ENCODE measurements at places on chromosomes 7 and 10.

DNA sequence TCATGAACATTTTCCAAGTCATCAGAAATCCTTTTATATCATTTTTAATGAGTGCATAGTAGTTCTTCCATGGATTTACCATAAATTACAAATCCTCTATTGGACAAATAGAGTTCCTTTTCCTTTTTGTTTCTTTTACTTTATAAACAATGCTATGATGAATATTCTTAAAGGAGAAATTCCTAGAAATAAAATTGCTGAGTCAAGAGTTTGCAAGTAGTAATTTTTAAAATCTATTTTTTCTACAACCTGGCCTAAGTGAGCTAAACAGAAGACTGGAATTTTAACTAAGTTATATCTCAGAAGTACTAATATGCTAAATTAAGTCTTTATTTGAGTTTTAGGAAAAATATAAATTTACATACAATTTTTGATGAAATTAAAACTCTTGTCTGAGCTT is 38.8 kb downstream of the PLEKHA1 start:
- no peak for DNase-seq

GRCh38 chr10:77321838-77322237 is 315.8 kb downstream of the KCNMA1 start:
- DNase-seq: no peak

DNA sequence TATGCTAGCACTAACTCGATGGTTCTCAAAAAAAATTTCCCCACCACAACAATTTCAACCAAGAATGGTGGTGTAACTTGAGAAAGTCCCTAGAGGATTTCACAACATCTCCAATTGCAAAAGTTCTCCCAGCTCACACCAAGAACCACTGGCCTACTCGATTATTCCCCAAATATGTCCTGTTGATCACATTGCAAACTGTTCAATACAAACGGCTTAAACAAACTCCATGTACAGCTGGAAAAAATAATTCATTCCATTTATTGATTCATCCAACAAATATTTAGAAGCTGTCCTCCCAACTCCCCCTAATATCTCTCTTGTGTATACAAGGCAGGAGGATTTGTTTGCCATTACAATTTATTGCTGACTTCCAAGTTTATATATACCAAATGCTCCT is 19.1 kb downstream of the TMEM176B start:
- DNase-seq: no peak

GRCh38 chr10:68239069-68239468 is 7.2 kb upstream of the ATOH7 start:
- DNase-seq: no peak

DNA sequence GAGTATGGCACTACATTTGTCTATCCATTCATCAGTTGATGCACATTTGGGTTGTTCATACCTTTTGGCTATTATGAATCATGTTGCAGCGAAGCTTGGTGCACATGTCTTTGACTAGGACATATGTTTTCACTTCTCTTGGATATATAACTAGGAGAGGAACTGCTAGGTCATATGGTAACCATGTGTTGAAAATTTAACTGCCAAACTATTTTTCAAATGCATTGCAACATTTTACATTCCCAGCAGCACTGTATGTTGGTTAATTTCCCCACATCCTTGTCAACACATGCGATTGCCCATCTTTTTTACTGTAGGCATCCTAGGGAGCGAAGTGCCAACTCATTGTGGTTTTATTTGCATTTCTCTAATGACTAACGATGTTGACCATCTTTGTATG is 183.4 kb downstream of the PRKCQ start:
- DNase-seq: peak; percentile 46

DNA sequence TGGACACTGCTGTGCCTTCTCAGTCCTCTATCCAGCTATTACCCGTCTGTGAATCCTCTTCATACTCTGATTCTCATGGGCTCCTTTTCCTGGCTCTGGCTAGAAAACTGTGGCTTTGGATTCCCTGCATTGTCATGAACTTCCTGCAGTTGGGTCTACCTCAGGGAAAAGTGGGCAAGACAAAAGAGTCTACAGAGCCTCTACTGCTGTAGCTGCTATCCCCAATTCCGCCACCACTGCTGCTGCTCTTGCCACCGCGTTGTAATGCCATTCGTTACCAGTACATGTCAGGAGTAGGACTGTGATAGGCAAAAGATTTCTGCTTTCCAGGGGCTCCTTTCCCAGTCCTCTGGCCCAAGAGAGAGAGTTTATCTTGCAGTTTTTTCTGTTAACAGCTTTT is 23.9 kb upstream of the PPP1R17 start:
- no peak for DNase-seq

GRCh38 chr7:158549176-158549615 is 38.4 kb downstream of the PTPRN2 start:
- no peak for DNase-seq

GRCh38 chr7:48182718-48183369 is 11.6 kb downstream of the ABCA13 start:
- no peak for DNase-seq

DNA sequence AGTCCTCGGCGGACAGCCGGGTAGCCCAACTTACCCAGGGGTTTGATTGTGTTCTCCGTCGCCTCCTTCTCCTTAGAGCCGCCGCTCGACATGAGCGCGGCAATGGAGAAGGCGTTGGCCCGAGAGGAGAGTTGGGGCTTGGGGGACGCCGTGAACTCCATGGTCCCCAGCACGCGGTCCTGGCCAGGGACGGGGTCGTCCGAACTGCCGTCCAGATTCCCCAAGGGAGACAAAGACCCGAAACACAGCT is 515 bp downstream of the TBX20 start:
- no peak for DNase-seq

GRCh38 chr7:106021151-106022067 is 58.3 kb downstream of the CDHR3 start:
- DNase-seq: no peak

DNA sequence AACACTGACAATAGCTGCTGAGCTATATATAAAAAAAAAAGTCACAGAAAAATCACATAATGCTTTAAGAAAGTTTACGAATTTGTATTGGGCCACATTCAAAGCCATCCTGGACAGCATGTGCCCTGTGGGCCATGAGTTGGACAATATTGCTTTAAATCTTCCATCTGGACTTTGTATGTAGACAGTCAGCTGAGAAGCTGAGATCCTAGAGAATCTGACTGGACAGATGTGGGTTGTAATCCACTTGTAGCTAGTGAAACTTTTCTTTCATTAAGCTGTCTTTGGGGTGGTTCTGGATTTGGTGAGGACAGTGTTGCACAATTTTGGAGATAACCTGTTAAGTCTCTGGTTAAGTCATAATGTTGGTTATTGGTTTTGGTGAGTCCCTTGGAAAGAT is 824.5 kb downstream of the CCSER2 start:
- DNase-seq: no peak

DNA sequence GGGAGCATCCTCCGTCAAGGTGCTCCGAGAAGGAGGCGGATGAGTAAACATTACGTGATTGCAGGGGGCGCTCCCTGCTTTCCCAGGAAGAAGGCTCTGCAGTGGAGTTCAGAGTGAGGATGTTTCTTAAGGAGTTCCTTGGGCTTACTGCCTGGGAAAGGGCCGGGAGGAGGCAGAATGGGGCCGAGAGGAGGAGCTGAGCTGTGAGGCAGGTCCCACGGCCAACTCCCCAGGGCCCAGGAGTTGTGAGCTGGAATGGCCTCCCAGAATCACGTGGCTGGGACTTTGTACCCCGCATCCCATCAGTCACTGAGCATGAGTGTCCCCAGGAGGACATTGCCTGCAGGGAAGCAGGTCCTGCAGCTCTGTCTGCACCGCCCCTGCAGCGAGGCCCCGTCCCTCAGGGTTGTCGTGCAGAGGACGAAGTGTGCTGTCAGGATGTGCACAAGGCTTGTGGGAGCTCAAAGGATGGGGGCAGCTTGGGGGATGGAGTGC is 75.5 kb downstream of the DYNC2I1 start:
- no peak for DNase-seq

- DNase-seq: no peak
These were observed 18.5 kb downstream of the HYAL4 start for GRCh38 chr7:123863461-123863860.

DNA sequence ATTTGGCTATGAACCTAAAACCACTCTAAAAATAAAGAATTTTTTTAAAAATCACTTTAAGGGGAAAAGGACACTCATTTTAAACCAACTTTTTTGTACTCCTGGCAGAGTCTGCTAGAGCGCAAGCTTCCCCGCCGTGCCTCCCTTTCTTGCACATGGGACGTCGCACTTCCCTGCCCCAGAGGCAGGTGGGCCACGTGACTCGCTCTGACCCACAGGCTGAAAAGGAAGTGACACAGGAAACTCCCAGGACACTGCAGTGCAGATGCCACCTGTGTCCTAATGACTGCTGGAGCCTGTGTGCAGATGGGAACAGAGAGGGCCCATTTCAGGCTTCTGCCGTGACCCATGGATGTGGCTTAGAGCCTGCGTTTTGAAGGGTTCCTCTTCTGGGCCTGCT is 142.1 kb upstream of the LANCL2 start:
- DNase-seq: no peak

DNA sequence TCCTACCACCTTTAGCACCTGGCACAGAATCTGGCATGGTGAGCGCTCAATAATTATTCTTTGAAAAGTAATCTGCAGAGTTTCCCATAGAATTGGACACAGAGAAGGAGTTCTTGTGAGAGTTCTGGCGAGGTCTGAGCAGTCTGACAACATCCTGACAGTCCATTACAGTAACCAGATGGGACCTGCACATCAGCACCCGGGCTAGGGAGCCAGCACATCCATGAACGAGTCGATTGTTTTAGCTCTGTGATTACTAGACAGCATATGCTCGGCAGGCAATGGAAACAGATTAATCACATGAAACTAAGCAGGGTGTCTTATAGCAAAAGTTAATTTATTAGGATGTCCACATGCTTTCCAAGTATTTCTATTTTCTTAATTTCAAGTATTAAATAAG is 96.7 kb downstream of the SEMA3D start:
- DNase-seq: no peak

GRCh38 chr7:107505997-107506673 is 36.3 kb downstream of the GPR22 start:
- no peak for DNase-seq

DNA sequence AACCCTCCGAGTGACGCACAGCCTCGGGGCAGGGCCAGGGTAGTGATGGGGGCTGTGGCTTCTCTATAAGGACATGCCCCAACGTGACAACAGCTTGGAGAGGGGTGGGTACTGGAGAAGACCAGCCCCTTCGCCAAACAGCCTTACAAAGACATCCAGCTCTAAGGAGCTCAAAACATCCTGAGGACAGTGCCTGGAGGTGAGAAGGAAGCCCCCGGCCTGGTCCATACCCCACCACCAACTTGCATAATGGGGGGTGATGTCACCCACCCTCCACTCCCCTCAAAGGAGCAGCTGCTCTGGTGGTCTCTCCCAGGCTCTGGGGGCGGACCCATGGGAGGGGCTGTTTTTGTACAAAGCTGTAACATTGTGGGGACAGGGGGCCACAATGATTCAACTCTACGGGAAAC is 15.1 kb downstream of the PRSS2 start:
- no peak for DNase-seq

GRCh38 chr7:141462958-141463357 is 88.3 kb upstream of the AGK start:
- no peak for DNase-seq

- peak; percentile 44 for DNase-seq
These were observed 694.6 kb upstream of the SORCS1 start for GRCh38 chr10:107859065-107859464.

DNA sequence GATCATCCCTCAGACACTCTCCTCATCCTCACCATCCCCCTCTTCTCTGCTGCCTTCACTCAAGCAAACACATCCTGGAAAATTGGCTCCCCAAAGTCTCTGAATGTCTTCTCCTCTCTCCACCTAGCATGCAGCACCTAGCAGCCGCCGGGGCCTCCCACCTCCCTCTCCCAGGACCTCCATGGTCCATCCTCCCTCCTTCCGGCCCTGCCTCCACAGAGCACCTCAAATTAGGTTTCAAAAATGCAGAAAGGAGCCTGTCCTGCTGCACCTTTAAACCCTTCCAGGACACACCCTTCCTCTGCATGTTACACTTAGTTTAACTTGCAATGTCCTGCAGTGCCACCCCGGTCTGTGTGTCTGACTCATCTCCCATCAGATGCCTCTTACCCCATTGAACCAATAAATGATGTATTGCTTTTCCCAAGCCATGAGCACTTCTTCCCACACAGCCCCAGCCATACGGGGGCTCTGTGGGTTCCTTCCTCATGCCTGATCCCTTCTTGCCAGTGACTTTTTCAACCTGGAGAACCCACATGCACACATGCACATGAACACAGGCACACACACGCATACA is 582.5 kb upstream of the MGMT start:
- DNase-seq: no peak

DNA sequence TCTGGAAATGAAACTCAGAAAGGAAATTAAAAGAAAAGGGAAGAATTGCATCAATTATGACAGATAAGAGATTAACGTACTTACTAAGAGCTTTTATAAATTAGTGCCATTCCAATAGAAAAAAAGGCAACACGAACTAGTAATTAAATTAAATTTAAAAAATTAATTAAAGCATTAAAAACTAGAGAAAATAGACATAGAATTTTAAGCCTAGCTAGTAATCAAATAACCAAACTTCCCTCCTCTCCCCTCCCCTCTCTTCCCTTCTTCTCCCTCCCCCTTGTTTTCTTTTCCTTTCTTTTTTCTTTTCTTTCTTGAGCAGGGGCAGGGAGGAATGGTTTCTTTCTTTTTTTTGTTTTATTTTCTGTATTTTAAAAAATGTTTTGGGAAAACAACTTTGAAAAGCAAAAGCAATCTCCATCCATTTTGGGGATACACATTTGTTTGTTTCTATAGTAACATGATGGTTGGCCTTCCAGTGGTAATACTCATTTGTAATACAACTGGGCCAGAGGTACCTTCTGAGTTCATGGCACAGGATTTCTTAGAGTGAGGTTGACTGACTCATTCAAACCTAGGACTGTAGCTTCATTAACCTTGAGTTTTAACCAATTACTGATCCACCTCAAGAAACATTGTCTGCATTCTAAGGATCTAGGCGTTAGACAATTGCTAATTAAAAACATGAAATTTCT is 132.6 kb downstream of the ST7 start:
- DNase-seq: no peak

- DNase-seq: no peak
These were observed 572.4 kb downstream of the ATRNL1 start for GRCh38 chr10:115665549-115665948.

GRCh38 chr10:133362846-133363245 is 5.0 kb upstream of the FUOM start:
- DNase-seq: no peak

DNA sequence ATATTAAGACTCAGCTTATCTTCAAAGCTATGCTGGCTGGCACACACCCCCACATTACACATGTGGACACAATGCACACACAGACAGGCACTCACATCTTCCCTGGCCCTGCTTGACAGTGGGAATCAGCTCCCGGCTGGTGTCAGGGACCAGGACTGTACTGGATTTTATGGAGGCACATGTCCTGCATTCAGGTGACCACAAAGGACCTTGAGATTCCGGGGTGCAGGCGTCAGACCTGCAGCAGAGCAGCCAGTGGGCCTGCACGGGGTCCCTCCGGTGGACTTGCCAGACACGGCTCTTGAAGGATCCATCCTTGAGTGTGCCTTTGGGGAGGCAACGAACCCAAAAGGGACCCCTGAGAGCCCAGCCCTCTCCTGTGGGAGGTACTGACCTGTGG is 1.9 kb downstream of the CNPY1 start:
- DNase-seq: no peak

- DNase-seq: no peak
These were observed 24.1 kb upstream of the SH2B2 start for GRCh38 chr7:102262546-102262945.

- peak; percentile 28 for DNase-seq
These were observed 94.4 kb upstream of the STEAP4 start for GRCh38 chr7:88401009-88401623.

GRCh38 chr7:82397879-82398524 is 45.6 kb downstream of the CACNA2D1 start:
- no peak for DNase-seq
